ENCODE measurements at places on chromosomes 1 and 21.

DNA sequence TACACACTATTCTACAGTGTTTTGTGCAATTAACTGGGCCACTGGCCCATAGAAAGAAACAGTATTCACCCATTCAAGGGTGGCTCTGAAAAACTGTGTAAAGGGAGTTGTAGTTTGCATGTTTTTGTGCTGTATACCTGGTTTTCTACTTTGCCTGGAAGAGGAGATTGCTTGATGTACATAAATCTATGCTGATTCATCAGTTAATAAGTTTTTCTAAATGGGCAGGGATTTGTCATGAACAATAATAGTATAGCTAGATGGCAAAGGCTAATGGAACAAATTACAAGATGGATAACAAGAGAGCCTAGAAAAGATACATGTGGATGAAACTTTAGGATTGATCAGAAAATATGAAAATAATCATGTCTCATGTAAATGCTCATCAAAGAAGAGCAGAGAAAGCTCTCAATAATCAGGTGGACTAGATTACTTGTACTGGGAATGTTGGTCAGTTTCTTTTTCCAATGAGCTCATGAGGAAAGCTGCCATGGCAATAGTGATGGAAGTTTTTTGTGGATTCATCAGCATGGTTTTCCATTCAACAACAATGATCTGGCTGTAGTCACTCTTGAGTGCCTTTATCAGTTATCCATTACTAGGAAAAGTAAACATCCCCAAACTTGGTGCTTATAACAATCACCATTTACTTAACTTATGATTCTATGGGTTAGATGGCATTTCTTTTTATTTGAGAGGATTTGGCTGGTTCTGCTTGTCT, 602.8 kb downstream of the BRINP3 start:
- no peak for DNase-seq

DNA sequence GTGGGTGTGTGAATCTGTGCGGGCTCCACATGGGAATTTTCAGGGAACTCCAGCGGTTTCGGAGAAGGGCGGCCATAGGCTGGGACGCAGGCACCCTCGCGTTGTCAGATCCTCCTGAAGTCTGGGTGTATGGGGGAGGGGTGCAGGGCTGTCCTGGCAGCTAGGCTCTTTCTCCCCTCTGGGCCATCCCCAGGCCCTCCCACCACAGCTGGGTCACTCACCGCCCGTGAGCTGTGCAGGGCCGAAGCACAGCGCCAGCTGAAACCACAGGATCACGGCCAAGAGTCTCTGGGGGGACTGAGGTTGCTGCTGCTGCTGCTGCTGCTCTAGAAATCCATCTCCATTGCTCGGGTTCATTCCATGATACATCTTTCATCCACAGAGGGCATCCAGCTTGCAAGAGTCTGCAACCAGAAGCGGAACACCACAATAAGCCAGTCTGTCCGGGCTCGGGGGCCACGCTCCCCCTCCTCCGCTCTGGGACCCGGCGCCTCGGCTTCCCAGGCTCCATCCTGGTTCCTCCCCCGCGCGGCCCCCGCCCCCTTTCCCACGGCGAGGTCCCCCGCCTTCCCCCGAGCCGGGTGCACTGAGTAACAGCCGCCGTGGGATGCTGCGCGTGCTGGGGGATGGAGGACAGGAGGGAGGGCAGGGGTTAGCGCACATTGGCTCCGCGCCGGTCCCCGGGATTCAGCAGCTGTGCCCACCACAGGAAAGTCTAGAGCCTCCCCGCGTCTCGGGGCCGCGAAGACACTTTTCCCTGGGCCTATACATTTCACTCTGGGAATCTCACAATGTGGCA, 720 bp downstream of the SUSD4 start:
- DNase-seq = peak; percentile 15

DNA sequence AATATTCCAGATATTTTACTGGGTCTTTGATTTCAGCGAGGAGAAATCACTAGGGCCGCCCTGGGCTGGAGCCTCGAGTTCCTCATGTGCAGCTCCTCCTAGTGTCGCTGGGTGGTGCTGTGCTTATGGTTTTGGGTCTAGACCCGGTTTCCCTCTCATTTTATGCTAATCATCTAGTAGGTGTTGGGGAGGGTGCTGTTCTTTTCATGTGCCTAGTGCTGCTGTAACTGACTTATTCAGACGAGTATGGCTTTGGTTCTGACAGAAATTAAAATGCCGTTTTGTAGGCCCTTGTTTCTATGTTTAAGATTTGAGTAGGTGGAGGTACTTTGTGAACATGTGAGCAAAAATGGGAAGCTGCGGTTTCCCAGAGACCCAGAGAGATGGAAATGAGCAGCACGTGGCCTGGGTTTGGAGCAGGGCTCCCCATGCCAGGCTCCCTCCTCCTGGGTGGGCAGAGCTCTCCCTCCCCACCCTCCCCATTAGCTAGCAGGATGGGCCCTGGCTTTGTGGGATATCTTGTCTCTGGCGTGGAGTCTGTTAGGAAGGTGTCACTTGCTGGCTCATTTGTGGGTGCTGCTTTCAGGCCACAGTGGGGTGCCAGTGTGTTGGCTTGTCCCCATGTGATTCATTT, 74.0 kb upstream of the GPR88 start:
- peak; percentile 35 for DNase-seq

GRCh38 chr1:102851616-102852015, 256.7 kb downstream of the COL11A1 start:
- DNase-seq = no peak

DNA sequence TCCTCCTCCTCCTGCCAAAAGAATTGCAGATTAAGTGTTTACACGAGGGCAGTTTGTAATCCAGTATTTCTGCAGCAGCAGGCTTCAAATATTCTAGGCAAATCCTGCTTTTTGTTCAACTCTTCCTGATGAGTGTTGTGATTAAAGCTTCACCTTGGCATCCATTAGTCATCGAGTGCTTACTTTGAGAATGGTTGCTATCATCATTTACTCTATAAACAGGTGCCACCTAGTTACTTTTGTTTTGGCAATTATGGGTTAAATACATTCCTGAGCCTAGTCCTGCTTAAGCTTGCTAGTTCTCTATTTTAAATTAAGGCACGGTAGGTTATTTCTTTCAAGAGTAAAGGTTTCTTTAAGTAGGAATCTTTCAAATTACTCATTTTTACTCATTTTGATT, 20.3 kb downstream of the PDC start:
- no peak for DNase-seq

DNA sequence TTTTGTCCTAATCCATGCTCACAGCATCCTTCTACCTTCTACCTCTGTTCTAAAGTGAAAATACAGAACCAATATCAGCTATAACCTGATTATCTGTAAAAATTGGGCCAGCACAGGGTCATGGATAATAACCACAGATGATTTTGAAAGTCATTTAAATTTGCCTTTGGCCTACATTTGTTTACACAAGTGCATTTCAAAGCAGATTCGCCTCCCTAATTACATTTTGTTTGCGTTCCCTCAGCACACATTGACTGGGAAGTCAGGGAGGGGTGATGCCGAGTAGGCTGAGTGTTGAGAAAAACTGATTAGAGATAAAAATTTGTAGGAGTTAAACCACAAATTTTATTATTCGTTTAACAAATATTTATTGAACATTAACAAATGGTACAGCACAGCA, 19.2 kb upstream of the RGS8 start:
- DNase-seq = no peak

- DNase-seq = no peak
These were observed 60.5 kb upstream of the SOD1 start for GRCh38 chr21:31599013-31599412.

DNA sequence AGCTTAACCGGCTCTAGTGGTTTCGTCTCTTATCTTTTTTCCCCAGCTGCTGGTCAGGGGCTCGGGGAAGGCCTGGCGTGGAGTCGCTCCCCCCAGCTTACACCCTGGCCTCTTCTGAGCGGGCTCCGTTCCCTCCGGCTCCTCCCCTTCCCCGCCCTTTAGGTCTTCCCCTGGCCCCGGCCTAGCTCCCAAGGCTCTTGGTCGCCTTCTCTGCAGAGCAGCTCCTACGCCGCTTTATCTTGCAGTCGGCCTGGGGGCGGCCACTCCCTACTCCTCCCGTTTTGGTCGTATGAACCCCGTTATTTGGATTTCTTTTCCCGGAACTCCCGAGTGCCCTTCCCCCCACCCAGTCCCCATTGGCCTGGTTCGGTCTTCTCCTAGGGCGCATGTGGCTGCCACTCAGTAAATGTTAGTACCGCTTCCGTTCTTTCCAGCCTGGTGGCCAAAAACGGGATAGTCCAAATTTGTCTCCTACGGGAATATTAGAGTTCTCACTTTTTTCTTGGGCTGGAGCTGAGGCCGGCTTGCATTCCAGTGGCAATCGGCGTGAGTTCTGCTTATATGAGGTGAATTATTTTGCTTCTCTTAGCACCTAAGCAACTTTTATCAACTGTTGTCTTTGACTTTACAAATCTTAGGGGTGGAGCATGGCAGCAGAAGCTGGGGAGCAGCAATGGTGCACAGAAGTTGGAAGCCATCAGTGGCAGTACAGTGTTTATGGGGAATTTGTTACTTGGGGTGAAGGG, 467 bp downstream of the THRAP3 start:
- no peak for DNase-seq

DNA sequence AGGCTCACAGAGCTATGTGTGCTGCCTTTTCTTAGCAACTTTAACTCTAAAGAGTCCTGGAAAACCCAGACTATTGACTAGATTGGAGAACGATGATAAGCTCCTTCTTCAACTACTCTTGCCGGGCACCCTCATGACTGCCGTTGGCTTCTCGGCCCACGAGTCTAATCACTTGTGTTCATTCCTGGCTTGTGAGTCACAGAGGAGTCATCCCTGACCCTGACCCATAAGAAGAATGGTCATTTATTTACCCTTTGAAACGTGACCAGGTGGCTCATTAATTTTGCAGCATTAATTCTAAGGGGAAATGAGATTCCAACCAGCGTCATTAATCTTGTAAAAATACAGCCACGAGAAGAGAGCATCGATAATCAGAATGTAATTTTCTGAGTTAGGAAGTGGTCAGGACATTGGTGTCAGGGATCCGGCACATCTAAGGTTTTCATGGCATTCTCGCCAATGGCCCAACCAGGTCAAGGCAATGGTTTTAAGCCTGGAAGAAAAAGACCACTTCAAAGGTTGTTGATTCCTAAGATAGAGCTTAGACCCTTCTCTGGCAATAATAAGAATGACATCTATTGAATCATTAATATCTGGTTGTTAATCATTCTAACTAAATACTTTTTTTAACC, 183.6 kb upstream of the RUNX1 start:
- no peak for DNase-seq

GRCh38 chr1:22710701-22711049, at the start of gene EPHB2:
Gene EPHB2 (plus strand): TSS chr1:22710839. CDS start chr1:22710983, 144 bp downstream.
- no peak for DNase-seq

Data from central memory CD4-positive, alpha-beta T cell (primary cell).